ENCODE measurements at places on chromosomes 4 and X.

DNA sequence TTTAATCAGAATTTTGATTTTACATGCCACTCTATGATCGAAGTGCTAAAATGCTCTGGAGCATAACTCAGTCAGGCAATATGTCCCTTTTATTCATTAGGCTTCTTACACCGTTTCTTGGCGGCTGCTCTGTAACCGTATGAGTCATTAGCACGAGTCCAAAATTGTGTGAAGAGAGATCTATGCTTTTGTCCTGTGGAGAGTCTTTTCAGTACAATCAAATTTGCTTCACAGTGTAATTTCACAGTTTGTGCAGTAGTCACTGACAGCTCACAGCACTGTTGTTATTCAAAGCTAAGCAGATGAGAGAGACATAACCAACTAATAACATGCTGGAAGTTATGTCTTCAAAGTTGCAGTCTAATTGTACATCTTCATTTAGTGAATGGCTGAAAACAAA is 167.8 kb downstream of the PCDH10 start:
- no peak for DNase-seq

DNA sequence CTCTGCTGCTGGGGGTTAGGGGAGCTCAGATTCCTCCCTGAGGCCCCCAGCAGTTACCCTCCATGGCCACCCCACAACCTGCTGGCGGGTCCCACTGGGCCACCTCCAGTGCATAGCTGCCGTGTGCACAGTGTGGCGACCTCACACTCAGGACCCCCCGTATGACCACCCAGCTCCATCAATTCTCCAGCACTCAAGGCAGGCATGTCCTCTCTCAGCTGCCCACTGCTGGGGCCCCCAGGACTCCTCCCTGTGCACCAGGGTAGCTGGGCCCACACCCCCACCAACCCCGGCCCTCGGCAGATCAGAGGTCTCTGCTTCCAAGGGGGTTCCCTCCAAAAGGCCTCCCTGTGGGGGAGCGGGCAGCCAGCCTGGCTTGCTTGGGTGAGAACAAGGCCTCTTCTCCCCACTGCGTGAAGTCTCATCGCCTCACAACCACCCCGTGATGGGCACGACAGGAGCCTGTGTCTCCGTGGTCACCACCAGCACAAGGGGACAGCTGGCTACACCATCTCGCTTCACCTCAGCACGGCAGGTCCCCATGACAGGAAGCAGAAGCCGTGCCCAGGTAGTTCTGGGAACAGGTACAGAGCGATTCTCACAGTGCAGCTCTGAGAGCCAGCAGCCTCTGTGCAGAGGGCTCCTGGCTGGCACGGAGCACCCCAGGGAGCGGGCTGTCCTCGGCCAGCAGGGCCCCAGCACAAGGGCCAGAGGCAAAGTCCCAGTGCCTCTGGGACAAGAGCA is 4.6 kb upstream of the HAUS3 start:
- no peak for DNase-seq

DNA sequence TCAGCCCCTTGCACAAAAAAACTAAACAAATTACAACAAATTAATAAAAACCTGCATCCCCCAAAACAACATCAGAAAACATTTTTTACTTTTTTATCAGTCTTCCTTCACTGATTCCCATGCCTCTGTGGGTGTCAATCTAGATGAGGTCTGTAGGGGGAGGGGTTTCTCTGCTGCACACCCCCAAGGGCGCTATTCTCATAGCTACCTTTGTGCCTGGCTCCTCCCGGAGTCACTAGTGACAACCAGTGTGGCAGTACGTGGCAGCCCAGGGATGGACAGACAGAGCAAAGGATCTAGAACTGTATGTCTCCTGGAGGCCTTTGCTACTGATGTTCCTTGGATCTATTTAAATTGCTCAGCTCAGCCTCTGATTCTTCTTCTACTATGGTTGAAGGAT is 228.1 kb upstream of the ANXA3 start:
- no peak for DNase-seq

GRCh38 chr4:159343116-159343515 is 240.2 kb downstream of the RAPGEF2 start:
- DNase-seq, result no peak

GRCh38 chrX:18855919-18856644 is 127.8 kb downstream of the PHKA2 start:
- DNase-seq, result no peak

- DNase-seq, result no peak
Observed at GRCh38 chr4:68953056-68953596, 1.5 kb upstream of the UGT2A3 start.

GRCh38 chr4:111178231-111178630 is 555.4 kb upstream of the PITX2 start:
- DNase-seq, result no peak

DNA sequence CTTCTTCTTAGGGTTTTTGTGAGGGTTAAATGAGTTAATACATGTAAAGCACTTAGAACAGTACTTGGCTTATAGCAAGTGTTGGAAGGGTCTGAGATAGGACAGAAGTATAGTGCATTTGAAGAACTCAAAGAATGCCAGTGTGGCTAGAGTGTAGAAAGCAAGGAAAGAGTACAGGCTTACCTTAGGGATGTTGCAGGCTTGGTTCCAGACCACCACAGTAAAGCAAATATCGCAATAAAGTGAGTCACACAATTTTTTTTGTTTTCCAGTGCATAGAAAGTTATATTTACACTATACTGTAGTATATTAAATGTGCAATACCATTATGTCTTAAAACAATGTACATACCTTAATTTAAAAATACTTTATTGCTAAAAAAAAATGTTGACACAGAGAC is 41.3 kb downstream of the KIF4A start:
- no peak for DNase-seq

DNA sequence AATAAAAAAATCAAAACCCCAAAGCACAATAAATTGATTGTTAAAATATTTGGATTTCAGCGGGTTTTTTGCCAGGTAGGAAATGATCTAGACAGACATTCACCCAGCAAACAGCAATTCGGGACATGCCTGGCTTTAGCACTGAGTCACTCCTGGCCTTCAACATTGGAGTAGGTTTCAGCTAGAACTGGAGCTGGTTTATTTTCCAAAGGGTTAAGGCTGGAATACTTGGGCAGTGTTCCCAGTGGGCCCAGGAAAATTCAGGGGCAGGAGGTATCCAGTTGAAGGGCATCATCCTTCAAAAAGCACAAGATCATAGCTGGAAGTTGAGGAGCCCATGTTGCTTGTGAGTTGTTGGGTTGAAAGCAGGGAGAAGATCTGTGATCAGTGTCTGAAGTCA is 41.0 kb downstream of the TXLNG start:
- DNase-seq, result no peak

DNA sequence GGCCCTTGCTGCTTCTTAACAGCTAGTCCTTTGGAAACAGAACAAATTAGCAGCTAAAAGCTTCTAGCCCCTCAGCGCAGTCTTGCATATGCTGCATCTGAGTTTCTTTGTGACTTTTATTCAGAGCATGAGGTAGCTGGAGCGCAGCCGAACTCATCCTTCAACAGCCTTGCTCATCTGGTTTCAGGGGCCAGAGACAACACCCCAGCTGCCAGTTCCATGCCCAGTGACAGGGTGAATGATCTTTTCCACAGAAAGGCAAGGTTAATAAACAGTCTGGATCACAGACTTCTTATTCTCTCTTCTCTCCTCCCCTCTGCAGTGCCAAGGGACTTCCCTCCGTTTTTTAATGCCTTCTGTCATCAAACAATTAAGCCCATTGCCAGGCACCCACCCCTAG is 216.6 kb upstream of the INTU start:
- DNase-seq, result no peak

- no peak for DNase-seq
Observed at GRCh38 chr4:112884406-112884805, 165.0 kb upstream of the ANK2 start.

DNA sequence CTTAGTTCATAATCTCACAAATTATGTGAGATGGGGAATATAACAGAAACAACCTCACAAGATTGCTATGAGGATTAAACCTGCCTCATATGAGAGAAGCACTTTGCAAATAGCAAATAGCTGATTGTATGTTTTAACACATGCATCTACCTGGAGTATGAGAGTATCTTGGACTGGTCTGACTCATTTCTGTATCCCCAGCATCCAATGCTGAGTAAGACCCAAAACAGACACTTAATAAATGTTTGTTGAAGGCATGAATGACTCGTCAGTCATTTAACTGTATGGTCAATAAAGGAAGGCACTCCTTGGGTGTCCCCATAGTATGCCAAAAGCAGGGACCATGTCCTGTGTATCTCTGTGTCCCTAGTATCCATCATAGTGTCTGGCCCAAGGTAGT is 350.9 kb upstream of the F9 start:
- DNase-seq, result no peak

GRCh38 chr4:180808862-180809261 is 1434.3 kb upstream of the TENM3 start:
- DNase-seq, result no peak

GRCh38 chr4:105808750-105809041 is 86.6 kb upstream of the NPNT start:
- DNase-seq, result no peak

DNA sequence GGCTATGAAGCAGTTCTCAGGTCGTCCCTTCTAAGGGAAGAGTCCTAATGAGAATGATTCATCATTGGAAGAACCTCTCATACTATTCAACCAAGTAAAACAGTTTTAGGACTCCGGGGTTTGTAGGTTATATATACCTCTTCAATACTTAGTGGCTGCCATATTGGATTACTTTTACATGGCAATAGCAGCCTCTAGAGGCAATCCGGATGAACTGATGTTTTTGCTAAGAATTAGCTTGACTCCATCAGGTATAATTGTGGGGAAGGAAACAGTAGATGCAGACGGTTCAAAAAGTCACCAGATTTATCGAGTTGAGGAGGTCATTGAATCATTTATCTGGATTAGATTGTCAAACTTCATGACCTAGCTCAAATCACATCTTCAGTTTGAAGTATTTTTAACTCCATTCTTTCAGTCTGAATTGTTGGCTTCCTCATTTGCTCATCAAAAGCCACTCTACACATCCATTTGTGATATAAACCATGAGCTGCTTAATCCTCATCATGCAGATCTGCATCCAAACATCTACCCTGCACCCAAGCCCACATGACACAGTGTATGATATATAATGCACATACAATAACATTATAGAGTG is 28.4 kb downstream of the GUCY1B1 start:
- no peak for DNase-seq
